ENCODE measurements at places on chromosomes 13 and 19.

GRCh38 chr19:374886-375235, 30.3 kb upstream of the MIER2 start:
- no peak for DNase-seq

GRCh38 chr13:89831157-89831556, 1516.3 kb upstream of the MIR17HG start:
- DNase-seq: no peak

GRCh38 chr13:79866436-79866835, 385.5 kb downstream of the NDFIP2 start:
- no peak for DNase-seq

GRCh38 chr13:104310861-104311260, 1244.6 kb upstream of the SLC10A2 start:
- DNase-seq: no peak

- no peak for DNase-seq
Observed at GRCh38 chr13:55727683-55728082, 1413.0 kb upstream of the PRR20A start.

DNA sequence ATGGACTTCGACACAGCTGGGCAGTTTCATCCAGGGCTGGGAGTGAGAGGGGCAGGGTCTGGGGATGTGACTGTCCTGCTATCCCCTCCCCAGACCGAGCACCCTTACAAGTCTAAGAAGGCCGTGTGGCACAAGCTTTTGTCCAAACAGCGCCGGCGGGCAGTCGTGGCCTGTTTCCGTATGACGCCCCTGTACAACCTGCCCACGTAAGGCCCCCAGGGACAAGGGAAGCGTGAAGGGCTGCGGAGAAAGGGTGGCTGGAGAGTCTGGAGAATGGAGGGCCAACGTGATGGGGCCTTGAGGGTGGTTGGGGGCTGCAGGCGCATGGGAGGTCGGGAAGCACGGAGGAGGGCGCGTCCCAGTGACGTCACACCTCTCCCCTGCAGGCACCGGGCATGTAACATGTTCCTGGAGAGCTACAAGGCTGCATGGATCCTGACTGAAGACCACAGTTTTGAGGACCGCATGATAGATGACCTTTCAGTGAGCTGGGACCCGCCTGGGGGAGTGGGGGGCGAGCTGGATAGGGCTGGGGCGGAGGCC, 89.5 kb downstream of the MAP4K1 start:
- DNase-seq: no peak

DNA sequence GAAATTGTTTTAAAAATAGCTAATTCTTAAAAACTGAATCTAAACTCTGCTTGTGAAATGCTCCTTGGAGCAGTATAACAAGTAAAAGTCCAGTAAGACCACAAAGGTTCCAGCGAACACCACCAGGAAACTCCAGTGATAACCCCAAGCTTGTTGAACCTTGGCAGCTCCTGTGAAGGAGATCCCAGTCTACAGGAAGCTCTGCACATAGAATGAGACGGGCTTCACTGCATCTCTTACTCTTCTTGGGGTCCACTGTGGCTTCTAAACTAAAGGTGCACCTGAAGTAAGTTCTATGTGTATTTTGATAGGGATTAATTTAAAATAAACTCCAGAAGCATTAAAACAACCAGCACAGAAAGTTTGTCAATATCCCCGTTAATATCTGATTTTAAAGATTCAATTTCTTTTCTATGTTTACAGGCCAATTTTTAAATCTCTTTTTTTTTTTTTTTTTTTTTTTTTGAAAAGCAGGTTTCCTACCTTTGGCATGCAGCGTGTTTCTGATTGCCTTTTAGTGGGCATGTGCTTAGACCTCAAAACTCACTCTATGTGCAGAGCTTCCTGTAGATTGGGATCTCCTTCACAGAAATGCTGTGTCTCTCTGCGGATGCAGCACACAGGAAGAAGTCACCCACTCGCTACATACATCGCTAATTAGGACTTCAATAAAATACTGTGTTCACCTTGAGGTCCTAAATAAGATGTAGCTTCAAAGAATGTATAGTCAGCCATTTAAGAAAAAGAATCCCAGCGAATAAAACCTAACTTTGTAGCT, 508.5 kb downstream of the KLF12 start:
- peak; percentile 66 for DNase-seq

DNA sequence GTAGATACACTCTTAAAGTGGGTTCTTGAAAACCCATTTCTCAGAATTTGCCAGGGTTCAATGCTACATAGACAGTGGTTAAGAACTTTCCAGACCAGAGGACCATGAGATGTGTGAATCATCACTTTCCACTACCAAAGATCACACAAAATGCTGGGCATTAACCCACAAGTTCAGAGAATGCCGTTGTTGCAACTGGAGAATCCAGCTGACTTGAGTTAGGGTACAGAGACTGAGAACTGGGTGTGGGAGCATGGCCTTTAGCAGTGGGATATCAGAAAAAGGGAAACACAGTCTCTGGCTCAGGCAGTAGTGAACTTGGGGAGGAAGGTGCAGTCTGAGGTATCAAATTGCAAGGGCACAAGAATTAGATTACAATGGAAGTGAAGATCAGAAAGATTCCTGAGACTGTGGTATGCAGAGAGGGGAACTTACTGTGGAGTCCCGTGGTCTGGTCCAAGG, 51.5 kb upstream of the WDFY2 start:
- DNase-seq: no peak

DNA sequence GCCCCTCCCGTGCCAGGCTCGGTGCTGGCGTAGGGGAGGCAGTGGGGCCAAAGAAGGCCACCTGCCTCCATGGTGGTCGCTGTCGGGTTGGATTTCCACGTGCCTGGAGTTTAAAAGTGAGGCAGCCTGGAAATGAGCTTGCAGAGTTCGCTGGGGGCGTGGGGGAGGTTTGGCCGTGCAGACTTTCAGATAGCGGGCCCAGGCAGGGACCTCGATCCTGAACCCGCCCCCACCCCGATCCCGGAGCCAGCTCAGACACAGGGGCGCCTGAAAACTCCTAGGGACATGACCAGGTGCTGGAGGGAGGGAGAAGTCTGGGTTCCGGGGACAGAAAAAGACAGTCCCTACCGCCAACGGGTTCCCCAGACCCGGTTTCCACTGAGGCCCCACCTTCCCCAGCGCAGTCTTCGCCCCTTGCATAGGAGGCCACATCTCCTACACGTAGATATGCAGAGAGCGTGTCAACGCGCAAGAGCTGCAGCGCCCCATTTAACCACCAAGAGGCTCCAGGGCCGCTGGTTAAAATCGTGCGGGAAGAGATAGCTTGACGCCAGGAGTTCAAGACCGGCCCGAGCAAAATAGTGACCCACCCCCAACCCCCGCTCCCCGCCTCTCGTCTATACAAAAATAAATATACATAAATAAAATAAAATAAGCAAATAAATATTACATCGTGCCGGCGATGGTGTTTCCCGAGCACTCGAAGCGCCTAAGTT, 8.5 kb downstream of the CCDC8 start:
- no peak for DNase-seq

GRCh38 chr13:60282708-60283107, 114.3 kb upstream of the TDRD3 start:
- no peak for DNase-seq

- no peak for DNase-seq
Observed at GRCh38 chr13:80727321-80727975, 386.5 kb upstream of the SPRY2 start.

GRCh38 chr13:42803563-42804204, 22.3 kb downstream of the FAM216B start:
- DNase-seq: no peak

DNA sequence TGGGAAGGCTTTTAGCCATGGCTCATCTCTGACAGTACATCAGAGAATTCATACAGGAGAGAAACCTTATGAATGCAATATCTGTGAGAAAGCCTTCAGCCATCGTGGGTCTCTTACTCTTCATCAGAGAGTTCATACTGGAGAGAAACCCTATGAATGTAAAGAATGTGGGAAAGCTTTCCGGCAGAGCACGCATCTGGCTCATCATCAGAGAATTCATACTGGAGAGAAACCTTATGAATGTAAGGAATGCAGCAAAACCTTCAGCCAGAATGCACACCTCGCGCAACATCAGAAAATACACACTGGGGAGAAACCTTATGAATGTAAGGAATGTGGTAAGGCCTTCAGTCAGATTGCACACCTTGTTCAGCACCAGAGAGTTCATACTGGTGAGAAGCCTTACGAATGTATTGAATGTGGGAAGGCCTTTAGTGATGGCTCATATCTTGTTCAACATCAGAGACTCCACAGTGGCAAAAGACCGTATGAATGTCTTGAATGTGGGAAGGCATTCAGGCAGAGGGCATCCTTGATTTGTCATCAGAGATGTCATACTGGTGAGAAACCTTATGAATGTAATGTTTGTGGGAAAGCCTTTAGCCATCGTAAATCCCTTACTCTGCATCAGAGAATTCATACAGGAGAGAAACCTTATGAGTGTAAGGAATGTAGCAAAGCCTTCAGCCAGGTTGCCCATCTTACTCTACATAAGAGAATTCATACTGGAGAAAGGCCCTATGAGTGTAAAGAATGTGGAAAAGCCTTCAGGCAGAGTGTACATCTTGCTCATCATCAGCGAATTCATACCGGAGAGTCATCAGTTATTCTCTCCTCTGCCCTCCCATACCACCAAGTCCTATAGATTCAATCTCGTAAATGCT, 10.7 kb downstream of the ZNF470 start:
- no peak for DNase-seq

DNA sequence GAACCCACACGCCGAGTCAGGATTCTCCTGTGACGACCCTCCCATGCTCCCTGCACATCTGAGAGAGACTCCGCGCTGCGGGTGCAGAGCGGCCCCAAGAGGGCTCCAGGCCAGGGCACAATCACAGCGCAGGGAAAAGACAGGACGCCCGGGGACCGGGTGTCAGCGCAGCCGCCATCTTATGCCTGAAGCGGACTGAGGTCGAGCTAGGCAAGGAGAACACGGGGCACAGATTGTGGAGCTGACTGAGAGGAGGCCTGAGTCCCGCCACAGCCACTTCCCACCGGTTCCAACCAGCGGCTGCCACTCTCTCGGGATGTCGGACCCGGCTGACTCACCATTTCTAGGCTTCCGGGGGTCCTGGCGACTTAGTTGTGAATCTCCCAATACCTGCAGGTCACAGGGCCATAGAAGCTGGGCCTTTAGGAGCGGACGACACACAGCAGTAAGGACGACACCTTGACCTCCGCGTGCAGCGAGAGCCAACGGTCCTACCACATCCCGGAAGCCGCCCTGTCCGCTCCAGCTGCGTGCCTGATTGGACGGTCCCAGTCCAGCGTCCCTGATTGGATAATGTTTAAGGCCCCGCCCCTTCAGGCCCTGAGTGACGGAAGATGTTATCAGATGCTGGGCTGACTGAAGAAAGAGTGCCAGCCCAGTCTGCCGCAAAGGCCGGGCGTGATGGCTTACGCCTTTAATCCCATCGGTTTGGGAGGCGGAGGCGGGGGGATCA, at the start of gene ZNF728:
ZNF728 (minus strand) TSS at position 487 of the 733 bp plus-strand sequence; CDS start at position 341, 146 bp downstream.
- DNase-seq: no peak

Measured in activated naive CD4-positive, alpha-beta T cell treated with anti-CD3 and anti-CD28 coated beads, Interleukin-2, amount 10 ng/mL, durations not matched to agents 7 days and 5 days (primary cell).